ENCODE measurements at places on chromosomes 12 and 14.

GRCh38 chr12:103936679-103937078, 6.5 kb downstream of the HSP90B1 start:
- no peak for DNase-seq

DNA sequence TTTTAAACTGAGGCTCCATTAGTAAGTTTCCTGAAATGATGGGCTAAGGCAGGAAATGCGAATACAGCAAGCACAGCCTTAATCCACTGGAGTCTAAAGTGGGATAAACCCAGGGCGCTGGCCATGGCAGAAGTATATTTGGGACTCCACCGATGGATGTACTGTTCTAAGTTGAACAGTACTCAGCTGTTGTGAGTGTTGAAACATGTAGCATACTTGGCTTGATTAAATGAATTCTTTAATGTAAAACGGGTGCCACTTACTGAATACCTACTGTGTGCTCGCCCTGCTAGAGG, 996 bp downstream of the SSPN start:
- no peak for DNase-seq

DNA sequence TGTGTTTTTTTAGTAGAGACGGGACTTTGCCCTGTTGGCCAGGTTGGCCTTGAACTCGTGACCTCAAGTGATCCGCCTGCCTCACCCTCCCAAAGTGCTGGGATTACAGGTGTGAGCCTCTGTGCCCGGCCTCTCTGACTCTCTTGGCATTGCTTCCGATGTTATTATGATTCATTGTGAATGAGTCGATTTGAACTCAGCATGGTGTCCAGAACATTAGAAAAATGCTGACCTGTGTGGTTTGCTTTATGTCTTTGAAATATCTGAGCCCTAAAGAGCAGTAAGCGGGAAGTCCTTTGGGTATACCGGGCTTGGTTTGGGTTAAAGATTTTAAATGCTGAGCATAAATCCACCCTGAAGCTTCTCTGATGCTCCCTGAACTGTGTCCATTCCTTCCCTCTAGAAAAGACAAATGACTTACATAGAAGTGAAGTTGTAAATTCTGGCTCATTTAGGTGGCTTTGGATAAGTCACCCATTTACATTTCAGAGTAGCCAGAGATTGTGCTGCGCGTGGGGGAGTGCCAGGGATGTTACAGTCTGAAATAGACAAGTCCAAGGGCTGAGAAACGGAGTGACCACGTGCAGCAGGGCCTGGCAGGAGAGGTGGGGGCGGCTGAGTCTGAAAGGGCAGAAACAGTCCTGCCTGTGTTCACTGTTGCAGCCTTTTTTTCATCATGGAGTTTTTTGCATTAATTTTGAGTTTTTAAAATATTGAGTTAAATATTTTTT, 39.6 kb downstream of the SLC15A4 start:
- no peak for DNase-seq

DNA sequence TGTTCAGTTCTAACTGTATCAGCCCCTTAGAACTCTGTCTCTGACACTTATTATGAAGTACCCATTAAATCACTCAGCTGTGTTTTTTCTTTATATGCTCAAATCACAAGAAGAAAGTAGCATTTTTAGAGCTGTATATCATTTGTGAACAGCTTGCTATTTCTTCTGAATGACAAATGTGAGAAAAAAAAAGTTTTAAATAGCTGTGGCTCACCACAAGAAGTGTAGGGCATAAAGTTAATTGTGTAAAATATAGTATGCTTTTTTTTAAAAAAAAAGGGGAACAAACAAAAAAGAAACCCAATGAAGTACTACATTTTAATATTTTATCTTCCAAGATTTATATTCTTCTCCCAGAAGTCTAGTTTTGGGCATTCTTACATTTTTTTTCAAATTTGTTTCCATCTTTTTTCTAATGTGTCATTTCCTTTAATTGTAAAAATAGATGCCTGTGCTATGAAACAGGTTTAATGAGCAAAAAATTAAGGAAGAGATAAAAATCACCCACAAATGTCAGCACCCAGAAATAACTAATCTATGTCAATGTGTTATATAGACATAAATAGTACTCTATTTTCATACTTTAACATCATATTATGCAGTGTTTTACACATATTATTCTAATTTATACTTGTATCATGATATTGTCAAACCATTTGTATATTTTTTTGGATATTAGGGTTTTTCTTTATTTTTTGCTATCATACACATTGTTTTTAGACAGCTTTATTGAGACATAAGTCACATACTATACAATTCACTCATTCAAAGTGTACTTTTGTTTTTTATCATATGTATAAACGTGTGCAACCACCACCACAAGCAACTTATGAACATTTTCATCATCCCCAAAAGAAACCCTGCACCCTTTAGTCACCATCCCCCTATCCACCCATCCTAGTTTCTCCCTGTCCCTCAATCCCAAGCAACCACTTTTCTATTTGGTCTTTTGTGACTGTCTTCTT, 22.4 kb upstream of the LRRK2 start:
- no peak for DNase-seq

GRCh38 chr14:31110872-31111271, 84.7 kb upstream of the STRN3 start:
- DNase-seq: no peak

- DNase-seq: no peak
Measured at GRCh38 chr12:91866566-91866965, 279.1 kb downstream of the BTG1 start.

GRCh38 chr14:23793532-23793931, 157.4 kb downstream of the DHRS2 start:
- DNase-seq: no peak

GRCh38 chr12:70271025-70271424, 27.8 kb downstream of the CNOT2 start:
- no peak for DNase-seq

DNA sequence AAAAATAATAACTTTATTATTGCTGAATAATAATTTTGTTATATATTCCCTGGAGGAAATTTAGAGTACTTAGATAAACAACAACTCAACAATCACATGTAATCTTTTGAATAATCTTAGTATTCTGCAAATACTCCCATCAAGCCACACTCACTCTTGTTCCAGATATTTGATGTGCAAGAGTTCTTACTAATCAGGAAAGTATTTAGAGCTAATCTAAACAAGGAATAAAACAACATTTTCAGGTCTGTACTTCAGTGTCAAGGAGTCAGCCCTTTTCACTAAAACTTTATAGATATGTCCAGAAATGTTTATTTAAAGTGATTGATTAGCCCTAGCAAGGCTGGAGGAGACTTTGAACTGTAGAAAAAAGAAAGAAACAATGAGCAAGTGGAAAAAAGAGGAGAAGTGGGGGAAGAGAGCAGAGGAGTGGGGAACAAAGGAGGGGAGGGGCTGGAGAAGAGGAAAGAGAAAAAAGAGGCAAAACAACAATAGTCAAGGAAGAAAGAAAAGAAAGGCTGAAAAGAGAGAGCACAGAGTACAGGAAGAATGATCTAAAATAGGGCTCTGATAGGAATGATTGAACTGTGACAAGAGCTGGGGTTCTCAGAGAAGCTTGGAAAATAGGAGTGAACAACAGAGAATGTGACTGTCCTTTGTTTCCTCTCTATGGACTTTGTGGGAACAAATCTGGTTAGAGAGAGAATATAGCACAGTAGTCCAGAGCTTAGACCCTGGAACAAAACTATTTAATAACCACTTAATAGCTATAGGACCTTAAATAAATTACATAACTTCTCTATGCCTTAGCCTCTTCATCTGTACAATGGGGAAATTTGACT, 238.7 kb downstream of the AKAP6 start:
- no peak for DNase-seq

GRCh38 chr14:88791629-88792472, 902 bp downstream of the EML5 start:
- peak; percentile 26 for DNase-seq

- DNase-seq: no peak
Measured at GRCh38 chr14:36423430-36423829, 96.6 kb downstream of the NKX2-1 start.

- no peak for DNase-seq
Measured at GRCh38 chr12:19901841-19902240, 462.5 kb downstream of the AEBP2 start.

DNA sequence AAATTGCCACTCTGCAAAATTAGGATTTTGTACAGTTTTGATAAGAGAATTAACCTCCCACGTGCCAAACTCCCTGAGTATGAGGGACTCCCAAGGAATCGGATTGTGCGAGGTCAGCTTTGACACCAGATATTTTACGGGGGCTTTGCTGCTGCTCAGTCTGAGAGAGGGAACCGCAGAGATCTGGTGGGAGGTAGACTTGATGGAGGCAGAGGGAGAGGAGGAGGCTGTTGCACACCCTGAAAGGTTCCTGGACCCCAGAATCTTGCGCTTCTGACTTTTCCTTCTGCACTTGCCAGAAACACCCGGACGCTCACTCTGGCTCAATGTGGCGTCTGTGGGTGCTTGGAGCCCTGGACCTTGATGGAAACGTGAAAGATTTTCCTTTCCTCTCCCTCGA, 83.9 kb downstream of the PAPOLA start:
- DNase-seq: no peak

DNA sequence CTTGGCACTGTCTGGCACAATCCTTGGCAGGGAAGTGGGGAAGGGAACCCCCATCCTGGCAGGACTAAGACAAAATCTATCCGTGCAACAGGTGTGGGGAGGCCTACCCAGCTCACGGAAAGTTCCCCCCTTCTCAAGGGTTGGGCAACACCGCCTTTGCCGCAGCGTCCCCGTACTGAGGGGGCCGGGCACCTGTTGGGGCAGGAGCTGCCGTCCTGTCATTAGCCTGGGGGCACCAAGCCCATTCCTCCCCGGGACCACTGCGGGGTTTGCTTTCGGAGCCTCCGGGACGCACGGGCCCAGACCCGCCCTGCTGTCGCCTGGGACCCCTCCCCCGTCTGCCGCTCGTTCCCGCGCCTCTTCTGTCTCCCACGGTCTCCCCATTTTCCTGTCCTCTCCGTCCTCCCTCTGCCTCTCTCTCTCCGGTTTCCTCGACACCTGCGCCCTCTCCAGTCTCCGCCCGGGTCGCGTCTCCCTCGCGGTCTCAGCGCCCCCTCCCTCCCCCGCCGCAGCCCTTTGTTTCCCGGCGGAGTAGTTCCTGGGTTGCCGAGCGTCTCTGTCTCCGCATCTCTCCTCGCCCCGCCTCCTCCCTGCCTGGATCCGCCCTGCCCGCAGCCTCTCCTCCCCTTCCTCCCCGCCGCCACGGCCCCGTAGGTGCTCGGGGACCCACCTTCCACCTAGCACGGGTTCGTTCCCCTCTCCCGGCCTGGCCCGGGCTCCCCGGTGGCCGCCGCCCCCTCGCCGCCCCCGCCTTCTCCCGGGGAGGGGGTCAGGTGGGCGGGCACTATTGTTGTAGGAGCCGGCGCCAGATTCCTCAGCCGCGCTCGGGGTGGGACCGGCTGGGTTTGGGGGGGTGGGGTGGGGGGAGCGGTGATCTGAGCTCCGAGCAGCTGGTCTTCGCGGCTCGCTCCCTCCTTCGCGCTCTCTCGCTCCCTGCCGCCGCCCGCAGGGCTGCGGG, at the start of gene CACNB3:
Gene CACNB3 (plus strand): TSS at position 624 of the 958 bp plus-strand sequence. CDS start 434 bp downstream, outside the sequence.
- DNase-seq: peak; percentile 72

DNA sequence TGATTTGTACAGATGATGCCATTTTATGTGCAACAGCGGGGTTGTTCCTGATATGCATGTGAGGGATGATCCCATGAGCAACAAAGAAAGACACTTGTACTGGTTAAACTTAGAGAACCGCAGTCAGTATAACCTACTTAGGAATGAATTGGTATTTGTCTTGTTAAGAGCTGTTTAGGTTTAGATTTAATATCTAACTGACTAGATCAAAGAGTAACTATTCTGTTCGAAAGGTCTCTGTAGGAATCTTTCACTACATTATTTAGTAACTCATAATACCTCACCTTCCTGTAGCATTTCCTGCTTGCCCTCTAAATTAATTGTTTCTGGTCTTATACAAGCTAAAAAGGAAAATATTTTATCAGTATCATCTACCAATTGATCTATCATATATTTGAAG, 350.4 kb downstream of the TRHDE start:
- no peak for DNase-seq

DNA sequence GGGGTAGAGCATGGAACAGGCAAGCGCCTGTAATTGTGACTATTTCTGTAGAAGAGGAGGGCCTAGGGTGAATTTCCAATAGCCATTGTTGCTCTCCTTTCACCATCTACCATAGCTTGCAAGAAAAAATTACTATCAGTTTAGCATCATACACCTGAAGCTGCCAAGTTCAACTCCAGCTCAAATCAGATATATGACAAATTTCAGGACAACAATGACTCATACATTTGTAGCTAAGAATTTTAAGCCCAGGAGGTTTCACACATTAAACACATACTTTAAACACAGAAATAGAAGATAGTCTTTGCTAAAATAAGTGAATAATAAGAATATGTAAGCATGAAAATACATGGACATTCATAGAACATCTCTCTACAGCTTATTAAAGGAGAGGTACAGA, 17.6 kb upstream of the G2E3 start:
- DNase-seq: no peak

DNA sequence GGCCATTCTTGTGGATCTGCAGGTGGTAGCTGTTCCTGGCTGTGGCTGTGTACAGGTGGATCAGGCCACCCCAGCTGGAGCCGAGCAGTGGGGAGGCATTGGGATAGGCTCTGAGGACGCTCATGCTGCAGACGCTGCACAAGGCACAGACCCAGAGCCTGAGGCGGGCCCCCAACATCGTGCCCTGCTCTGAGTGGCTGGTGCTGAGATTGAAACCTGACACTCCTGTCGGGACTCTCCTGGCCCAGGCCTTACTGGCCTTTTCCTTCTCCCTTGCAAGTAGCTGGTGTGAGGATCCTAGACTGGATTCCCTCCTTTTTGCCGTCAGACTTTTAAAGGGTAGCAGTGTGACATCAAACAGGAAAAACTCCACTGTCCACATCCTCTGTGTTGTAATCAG, at the start of gene FGF23:
Gene FGF23 (minus strand): TSS at position 308 of the 400 bp plus-strand sequence. CDS start 130 bp downstream, at position 178.
- DNase-seq: no peak

DNA sequence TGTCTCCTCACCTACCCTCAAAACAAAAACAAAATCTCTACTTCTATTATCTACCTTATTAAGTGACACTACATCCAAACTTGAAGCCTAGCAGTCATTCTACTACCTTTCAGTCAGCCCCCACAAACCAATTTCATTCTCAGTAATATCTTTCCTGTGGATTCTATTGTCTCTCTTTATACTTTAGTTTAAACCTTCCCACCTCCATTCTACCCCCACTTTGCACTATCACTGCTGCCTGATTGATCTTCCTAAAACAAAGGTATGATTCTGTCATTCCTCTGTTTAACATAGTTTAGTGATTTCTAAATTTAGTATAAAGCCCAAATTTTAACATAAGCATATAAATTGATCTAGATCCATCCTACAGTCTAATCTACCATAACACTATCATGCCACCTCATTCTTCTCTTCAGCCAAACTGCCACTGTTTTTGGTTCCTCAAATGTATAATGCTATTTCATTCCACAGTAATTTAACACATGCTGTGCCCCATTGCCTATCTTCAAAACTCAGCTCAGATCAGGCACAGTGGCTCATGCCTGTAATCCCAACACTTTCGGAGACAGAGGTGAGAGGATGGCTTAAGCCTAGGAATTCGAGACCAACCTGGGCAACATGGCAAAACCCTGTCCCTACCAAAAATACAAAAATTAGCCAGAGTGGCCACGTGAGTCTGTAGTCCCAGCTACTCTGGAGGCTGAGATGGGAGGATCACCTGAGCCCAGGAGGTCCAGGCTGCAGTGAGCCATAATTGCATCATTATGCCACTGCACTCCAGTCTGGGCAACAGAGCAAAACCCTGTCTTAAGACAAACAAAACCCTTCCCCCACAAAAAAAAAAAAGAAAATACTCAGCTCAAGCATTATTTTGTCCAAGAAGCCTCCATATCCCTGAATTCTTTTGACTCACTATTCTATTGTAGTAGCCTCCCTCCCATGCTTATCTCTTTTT, 3.1 kb upstream of the STRN3 start:
- DNase-seq: no peak
